ENCODE measurements at places on chromosomes 16 and 17.

DNA sequence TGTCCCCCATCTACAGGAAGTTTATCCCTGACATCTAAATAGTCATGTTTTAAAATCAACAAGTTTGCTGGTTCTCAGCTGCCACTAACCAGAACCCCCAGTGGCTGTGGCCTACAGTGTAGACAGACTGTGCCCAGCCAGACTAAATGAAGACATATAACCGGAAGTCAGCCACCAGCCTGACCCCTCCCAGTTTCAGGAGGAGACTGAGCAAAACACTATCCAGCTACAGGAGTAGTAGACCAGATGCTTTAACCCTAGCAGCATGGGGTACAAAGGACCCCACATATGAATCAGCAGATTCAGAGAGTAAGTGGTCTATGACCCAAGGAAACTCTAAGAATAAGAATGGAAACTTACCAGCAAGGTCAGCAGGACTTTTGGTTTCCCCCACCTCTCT, 83.4 kb downstream of the HIC1 start:
- DNase-seq = no peak

GRCh38 chr16:31008149-31008548, 2.3 kb downstream of the STX1B start:
- DNase-seq = no peak

DNA sequence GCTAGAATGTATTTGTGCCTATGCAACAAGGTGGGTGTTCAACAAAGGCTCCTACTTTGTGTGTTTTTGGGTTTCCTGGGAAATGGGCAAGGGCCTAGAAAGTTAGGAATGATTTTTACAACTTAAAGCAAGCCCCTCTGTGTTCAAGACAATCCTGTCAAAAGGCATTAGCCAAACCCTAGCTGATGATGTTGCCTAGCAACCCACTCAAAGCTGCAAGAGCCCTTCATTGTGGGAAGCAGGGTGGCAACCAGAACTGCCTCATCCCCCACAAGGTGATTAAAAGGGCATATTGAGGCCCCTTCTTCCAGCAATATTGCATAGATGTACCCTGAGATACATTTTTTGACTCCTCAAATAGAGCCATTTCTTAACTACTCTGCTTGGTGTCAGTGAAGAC, 16.0 kb upstream of the RASL10B start:
- DNase-seq = no peak

GRCh38 chr17:41439375-41439774, 1.4 kb downstream of the KRT38 start:
- no peak for DNase-seq

- DNase-seq = peak; percentile 25
Observed at GRCh38 chr16:27795992-27796614, 246.2 kb downstream of the KATNIP start.

- no peak for DNase-seq
Observed at GRCh38 chr17:44530896-44531418, 26.3 kb upstream of the FZD2 start.

- no peak for DNase-seq
Observed at GRCh38 chr16:55955424-55955823, 80.3 kb upstream of the CES5A start.

GRCh38 chr16:12545297-12545610, 258.4 kb downstream of the CPPED1 start:
- DNase-seq = no peak

GRCh38 chr16:53054670-53055485, at the start of gene CHD9:
CHD9 (plus strand) TSS chr16:53054991; CDS start chr16:53156090, 101,099 bp downstream.
- DNase-seq = peak; percentile 69

- DNase-seq = no peak
Observed at GRCh38 chr16:64830653-64831052, 291.2 kb downstream of the CDH11 start.

GRCh38 chr17:66441101-66441661, 138.8 kb downstream of the PRKCA start:
- no peak for DNase-seq

GRCh38 chr16:79795556-79795955, 195.0 kb upstream of the MAF start:
- no peak for DNase-seq

Data from COLO829 (cell line).